PC-9 (cell line): ENCODE measurements at places on chromosomes 2 and 18. TPM values are rescaled to one million over a fixed set of nuclear protein-coding genes. Genes with fewer than 3 reads are reported as not detected.

GRCh38 chr18:74836296-74837139 lies 238.8 kb downstream of the ZNF407 start:
- no peak for DNase-seq

- no peak for DNase-seq
Observed at GRCh38 chr18:47397671-47398319, 146.3 kb upstream of the SKOR2 start.

Gene CRYGC
- not detected in 2 replicates for total RNA-seq

GRCh38 chr2:6526093-6526824 lies 339.4 kb downstream of the CMPK2 start:
- DNase-seq = no peak

Gene RESP18
- not detected in 2 replicates for total RNA-seq

Gene AMER3
- total RNA-seq = not detected in 2 replicates

- DNase-seq = peak; percentile 39
Observed at GRCh38 chr2:175929850-175930249, 72.2 kb downstream of the LNPK start.

Gene MAPK4
- total RNA-seq = not detected in 2 replicates

Gene UGT1A4
- 73.6 and 93.0 TPM in 2 replicates for total RNA-seq

DNA sequence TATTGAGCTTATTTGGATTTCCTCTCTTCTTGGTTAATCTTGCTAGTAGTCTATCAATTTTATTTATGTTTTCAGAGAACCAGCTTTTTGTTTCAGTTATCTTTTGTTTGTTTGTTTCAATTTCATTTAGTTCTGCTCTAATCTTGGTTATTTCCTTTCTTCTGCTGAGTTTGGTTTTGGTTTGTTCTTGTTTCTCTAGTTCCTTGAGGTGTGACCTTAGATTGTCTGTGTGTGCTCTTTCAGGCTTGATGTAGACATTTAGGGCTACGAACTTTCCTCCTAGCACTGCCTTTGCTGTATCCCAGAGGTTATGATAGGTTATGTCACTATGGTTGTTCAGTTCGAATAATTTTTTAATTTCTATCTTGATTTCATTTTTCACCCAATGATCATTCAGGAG lies 141.6 kb downstream of the ZNF236 start:
- DNase-seq = no peak

- DNase-seq = no peak
Observed at GRCh38 chr2:124476291-124476690, 451.2 kb downstream of the CNTNAP5 start.

Gene SMAD7
- total RNA-seq = 5.0 and 5.8 TPM in 2 replicates

DNA sequence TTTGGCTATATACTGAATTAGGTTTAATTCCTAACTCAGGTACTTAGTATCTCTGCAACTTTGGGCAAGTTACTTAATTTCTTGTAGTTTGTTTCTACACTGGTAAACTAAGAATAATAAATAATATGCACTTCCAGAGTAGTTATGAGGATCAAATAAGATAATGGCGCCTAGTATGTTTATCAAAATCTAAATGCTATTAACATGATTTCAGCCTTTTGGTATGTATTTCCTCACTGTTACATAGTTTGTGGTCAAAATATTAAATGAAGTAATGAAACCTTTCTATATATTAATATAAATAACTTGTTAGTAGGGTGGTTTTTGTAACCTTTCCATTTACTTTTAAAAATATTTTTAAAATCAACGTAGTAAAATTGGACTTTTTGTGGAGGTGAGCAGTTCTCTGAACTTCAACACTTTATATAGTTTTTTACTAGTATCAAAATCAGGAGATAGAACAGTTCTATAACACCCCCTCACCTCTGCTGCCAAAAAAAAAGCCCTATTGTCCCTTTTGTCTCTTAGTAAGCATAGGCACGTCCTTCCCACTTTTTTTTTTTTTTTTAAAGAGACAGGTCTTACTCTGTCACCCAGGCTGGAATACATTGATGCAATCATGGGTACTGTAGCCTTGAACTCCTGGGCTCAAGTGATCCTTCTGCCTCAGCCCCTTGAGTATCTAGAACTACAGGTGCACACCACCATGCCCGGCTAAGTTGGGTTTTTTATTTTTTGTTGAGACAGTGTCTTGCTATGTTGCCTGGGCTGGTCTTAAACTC lies 44.8 kb downstream of the RAB3GAP1 start:
- DNase-seq = no peak

- no peak for DNase-seq
Observed at GRCh38 chr2:188851311-188851710, 122.9 kb upstream of the COL3A1 start.
